ENCODE measurements at places on chromosomes 12 and 14.
A peak's percentile ranks its signal among the peaks of the same experiment; 100 is the strongest.

- DNase-seq = no peak
Measured at GRCh38 chr12:87085286-87085685, 829.1 kb upstream of the MGAT4C start.

DNA sequence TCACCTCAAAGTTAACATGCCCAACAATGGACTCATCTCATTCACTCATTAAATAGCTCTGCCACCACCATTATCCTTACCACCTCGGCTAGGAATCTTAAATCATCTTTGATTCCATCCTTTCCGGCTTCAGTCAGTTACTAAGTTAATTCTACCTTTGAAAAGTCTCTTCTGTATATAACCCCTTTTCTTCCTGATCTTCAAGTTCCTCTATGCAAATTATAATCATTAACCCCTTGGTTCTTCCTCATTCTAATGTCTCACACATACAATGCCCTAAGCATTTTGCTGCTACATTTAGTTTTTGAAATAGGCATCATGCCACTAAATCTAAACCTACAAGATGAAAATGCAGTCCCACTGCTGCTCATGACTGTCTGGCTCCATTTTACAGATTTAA, 51.6 kb downstream of the ATP2B1 start:
- DNase-seq = no peak

- DNase-seq = peak; percentile 8
Measured at GRCh38 chr14:63051992-63052391, 6.7 kb upstream of the KCNH5 start.

GRCh38 chr12:91988086-91988923, 157.3 kb downstream of the BTG1 start:
- no peak for DNase-seq

DNA sequence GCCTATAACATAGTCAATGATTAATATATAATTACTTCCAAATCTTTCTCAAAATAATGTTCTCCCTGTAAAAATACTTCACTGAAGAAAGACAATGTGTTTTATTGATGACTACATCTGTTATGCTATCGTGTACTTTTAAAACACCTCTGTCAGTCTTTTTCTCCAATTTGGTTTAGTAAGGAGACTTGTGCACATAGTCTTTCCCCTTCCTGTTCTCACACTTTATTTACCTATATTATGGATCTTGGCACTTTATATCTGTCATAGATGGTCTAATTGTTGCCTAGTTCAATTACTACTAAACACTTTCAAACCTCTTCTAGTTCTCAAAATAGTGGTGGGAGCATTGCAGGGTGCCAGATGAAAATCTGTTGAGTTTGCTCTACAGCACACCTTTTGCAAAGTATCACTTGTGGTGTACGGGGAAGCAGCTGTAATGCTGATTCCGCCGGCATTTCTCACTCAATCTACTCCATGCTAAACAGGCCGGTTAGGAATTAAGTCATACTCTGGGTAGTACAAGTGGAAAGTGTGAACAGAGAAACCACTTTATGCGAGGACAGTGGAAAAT, 1.1 kb upstream of the INSM2 start:
- DNase-seq = no peak

DNA sequence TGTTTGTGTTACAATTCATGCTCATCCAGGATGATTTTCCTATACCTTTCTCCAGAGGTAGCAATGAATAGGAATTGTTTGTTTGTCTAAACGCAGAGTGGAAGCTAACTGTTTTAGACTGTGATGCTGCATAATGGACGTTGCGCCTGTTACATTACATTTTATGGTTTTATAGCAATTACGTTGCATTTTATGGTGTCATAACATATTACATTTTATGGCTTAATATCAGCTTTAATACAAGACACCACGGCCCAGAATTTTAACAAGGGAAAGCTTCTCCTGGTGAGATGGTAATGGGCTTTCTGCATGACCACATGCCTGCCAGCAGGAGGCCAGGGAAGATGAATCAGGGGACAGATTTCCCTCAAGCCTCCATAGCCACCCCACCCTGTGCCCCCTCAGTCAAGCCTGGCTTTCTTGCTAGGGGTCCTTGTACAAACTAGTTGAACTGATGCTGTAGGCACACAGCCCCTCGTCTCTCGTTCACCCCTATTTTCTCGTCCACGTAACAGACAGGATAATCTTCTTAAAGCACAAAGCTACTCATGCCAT, 56.5 kb downstream of the HSPB8 start:
- no peak for DNase-seq

DNA sequence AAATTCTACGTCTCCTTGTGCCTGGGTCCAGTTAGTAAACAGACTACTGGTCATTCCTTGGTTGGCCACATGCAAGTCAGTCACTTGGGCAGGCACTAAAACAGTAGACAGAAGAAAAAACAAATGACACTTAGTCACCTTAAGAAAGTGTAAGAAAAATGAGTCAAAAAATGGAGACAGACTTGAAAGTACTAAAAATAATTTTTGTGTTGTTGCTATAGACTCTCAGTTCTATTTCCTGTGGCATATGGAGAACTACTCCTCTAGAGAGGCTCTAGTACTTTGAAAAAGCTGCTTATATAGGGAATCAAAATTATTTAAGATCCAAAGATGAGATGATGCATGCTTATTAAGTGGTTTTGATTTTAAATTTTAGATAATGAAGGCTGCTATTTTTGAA, 56.0 kb downstream of the PTPRB start:
- no peak for DNase-seq

DNA sequence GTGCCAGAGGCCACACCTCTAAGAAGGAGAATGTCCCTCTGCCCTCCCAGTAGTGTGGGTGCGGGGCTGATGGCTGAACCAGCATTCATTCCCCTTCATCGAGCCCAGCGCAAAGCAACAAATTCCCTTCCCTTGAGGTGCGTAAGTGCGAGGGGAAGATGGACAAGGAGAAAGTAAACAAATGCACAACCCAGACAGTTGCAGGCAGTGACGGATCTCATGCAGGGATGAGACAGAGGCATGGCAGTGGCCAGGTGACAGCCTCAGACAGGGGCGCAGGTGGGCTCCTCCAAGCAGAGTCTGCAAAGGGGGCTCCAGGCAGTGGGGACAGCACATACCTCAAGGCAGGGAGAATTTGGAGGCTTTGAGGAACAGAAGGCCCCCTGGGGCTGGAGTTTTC, 2.3 kb upstream of the MYL2 start:
- no peak for DNase-seq

DNA sequence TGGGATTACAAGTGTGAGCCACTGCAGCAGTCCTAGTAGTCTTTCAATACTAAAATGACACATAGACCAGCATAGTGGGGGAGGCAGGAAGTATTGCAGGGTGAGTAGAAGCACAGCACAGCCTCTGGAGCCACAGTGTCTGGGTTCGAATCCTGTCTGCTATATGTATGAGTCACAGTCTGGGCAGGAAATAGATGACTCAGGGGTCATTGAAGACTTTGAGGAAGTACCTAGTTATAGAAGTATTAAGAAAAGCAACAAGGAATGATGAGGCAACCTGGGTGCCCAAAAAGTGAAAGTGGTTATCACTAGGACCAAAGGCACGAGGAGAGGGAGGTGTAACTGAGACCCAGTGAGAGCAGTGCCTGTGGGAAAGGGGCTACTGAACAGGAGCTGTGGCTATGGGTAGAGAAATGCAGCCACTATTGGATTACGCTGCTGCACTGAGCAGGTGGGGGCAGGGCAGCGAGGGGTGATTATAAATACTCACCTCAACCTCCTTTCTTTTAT, 124.0 kb downstream of the PDE3A start:
- DNase-seq = peak; percentile 61

GRCh38 chr14:65104791-65105190, 2.5 kb upstream of the MAX start:
- DNase-seq = no peak

DNA sequence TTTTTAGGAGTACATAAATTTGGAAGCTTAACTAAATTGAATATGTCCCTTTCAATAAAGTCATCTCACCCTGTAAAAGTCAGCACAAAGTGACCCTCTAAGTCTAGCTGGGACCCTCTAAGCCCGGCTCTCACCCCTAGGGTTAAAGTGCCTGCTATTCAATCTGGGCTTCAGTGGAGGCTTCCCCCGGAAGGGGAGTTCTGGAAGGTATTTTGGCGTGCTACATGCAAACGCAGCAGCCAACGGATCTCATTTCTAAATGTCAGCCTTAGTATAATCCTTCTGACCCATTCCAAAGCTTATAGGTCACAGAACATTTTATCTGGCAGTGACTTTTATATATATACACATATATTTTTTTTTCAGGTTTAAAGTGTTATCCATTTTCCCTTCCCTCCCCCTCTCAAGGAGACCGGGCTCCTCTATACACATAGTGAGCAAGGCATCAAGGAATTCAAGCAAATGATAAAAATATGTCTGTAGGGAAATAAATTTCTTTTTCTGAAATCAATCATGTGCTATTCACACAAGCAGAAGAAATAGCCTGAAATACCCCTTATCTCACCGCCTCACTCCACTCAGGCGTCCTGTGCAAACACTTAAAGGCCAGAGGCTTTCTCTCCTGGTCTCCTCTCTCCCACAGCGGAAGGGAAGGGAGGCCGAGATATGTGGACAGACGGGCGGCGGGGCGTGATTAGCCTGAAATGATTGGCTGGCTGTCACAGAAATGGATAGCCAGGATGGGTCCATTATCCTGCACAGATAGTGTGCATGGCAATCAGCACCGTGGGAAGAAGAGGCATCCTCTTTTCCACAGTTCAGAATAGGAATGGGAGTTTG, 301.7 kb downstream of the GALC start:
- no peak for DNase-seq

GRCh38 chr14:77181603-77182437, at the start of gene TMEM63C:
TSS of gene TMEM63C (plus strand) at chr14:77181798. CDS start at chr14:77218814, 37,016 bp downstream.
- no peak for DNase-seq

- no peak for DNase-seq
Measured at GRCh38 chr14:50823762-50824636, 7.0 kb downstream of the NIN start.

GRCh38 chr12:80262346-80262745, 163.0 kb downstream of the OTOGL start:
- DNase-seq = peak; percentile 79

- DNase-seq = no peak
Measured at GRCh38 chr12:132211816-132212215, 67.6 kb downstream of the NOC4L start.

GRCh38 chr14:50237427-50237826, 6.0 kb upstream of the SOS2 start:
- DNase-seq = no peak

DNA sequence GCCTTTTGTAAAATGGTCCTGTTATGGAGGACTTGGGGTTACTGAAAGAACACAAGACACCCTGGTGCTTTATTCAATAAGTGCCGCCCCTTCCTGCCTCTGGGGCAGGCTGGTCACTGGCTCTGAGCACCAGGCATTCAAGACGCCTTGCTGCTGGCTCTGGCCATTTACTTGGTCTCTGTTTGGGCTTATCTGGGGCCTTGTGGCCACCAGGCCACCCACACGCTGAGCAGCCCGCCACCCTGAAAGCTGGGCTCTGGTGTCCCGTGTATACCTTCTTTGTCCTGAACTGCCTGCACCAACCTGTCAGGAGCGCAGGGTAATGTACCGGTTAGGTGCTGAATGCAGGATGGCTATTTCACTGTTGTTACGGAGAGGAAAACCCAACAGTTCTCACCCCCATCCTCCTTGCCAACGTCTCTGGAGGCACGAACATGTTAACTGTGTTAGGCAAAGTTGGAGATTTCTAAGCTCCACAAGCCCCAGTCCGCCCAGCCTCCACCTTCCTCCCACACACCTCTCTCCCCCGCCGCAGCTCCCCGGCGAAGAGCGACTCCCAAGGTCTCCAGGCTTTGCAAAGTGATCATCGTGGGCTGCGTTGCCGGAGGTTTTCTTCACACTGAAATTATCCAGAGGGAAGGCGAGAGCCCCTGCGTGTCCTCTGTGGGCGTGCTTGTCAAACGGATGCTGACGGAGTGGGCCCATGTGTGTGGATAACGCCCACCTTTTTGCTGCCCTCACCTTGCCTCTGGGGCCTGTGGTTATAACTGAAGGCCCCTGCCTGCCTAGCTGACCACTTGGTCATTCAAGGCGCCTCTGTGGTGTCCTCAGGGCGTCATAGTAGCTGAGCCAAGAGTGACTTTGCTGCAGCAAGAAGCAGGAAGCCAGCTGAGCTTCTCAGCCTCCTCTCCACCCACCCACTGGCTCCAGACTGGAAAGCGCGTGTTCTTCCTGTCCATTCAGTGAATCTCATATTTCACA, 18.8 kb upstream of the BEGAIN start:
- DNase-seq = no peak

Measured in foreskin fibroblast (primary cell).